GM23338 (cell line): ENCODE measurements at places on chromosomes 11 and 22. TPM values are rescaled to one million over a fixed set of nuclear protein-coding genes. Genes with fewer than 3 reads are reported as not detected.

DNA sequence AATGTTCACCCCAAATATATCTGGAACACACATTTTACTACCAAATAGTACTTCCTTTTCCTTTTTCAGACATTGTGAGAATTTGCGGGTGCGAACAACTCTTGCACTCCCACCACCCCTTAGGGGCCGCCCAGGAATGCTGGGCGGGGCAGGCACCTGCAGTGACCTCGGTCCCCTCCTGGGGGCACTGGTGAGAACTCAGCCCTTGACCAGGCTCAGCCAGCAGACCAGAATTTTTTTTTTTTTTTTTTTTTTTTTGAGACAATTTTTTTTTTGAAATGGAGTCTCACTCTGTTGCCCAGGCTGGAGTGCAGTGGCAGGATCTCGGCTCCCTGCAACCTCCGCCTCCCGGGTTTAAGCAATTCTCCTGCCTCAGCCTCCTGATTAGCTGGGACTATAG, 75.8 kb downstream of the ARHGAP8 start:
- DNase-seq: peak; percentile 66

- no peak for DNase-seq
Measured at GRCh38 chr11:36162006-36162882, 127.0 kb downstream of the COMMD9 start.

DNA sequence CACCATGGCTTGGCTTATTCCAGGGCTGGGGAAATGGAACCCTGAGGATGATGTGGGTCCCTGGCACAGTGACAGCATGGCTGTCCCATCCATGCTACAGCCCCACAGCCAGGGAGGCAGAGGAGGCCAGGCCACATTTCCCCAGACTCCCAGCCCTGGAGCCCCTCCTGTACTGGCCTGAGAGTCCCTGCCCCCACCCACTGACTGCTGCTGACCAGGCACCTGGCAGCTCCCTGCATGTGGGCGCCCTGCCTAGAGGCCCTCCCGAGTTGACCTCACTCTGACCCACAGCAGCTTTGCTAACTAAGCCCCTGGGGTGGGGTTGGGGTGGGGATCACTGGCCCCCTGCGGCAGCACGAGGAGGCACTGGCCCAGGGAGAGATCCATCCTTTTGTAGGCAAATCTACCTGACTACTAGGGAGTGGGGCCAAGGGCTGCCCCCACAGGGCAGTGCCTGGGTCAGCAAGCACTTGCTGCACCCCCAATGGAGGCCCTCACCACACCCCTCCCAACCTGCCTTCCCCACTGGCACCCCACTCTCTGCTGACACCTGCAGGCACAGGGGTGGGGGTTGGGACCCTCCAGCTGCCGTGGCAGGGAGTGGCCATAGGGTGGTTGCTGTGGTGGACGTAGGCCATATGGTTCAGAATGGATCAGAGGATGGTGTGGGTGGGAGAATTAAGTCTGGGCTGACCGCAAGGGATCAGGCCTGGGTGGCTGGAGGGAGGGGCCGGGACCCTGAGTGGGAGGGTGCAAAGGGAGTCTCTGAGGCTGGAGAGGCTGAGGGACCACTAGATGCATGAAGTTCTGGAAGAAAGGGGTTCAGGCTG, 17.4 kb downstream of the ARVCF start:
- no peak for DNase-seq

GRCh38 chr22:37267135-37267587, 15.1 kb upstream of the CYTH4 start:
- DNase-seq: peak; percentile 84

DNA sequence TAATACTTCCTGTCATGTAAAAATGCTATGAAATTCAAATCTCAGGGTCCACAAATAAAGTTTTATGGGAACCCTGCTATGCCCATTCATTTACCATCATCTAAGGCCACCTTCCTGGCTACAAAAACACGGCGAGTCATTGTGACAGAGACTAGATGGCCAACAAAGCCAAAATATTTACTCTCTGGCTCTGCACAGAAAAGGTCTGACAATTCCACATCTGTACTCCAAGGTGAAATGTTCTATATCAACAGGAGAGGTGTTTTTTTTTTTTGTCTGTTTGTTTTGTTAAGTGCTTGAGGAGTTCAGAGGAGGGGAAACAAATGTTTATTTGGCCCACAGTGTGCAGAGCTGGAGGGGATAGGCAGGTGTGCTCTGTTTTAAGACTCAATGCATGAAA, 18.6 kb upstream of the TMA7B start:
- DNase-seq: no peak

- no peak for DNase-seq
Measured at GRCh38 chr11:43830928-43831440, 49.6 kb upstream of the ALKBH3 start.

GRCh38 chr11:94117871-94118270, 10.8 kb upstream of the PANX1 start:
- no peak for DNase-seq

DNA sequence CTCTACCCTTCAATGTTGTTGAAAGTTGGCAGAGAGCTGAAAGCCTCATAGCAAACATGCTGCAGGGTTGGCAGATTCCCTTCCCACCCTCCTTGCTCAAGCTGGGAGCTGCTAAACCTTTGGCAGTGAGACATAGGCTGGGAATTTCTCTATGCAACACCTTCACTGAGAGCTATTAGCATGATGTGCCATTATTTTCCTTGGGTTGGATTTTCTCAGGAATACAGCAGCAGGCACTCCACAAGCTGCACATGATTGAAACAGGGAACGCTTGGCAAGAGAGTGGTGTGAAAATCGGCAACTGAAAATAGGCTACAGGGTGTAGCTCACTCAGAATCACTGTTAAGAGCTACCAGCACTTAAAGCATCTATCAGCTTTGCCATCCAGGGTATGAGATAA, 9.6 kb upstream of the ALKBH3 start:
- DNase-seq: no peak

DNA sequence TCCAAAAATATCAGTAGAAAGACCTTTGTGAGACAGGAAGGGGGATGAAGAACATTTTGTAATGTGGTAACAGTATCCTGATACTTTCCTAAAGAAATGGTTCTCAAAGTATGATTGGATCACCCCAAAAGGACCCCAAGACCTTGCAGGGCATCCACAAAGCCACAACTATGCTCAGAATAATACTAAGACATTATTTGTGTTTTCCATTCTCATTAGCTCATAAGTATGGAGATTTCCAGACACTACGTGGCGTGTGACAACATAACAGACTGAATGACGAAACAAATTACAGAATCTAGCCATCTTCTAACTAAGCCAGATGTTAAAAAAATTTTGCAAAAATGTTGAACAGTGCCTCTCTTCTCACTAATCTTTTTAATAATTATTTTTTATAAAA, 24.9 kb downstream of the CHEK2 start:
- DNase-seq: no peak

- no peak for DNase-seq
Measured at GRCh38 chr11:111093061-111093460, 152.5 kb upstream of the POU2AF2 start.

DNA sequence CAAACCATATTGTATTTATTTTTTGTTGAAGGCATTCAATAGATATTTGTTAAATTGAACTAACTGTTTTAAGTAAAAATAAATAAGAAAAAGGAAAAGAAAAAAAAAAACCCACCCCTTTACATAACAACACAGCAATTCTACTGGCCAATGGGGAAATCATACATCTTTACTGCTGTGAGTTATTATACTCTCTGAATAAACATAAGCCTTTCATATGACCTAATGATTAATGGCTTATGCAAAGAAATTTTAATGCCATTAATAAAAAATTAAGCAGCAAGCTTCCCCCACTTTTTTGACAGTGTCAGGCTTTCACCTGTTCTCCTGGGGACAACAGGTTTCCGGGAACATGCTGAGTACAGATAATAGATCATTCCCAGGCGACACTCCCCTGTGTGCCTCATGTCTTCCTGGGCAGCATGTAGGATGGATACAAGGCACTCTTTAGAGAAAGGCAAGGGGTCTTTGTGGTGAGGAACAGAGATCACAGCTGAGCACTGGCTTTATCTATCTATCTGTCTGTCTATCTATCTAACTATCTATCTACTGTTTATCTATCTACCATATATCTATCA, 676.0 kb downstream of the NTM start:
- no peak for DNase-seq

GRCh38 chr22:42752230-42752746, 31.6 kb upstream of the A4GALT start:
- no peak for DNase-seq

DNA sequence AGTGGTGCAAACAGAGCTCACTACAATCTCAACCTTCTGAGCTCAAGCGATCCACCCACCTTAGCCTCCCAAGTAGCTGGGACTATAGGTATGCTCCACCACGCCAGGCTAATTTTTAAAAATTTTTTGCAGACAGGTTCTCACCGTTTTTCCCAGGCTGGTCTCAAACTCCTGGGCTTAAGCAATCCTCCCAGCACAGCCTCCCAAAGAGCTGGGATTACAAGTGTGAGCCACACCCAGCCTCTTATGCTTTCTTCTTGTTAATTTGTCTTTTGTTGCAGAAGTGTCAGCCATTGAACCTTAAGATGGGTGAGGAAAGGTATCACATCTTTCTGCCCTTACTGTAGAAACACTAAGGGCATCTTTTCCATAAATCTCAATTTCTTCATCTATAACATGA, 34.9 kb downstream of the DENND5A start:
- no peak for DNase-seq

GRCh38 chr11:19565639-19566038, 147.0 kb upstream of the NAV2 start:
- no peak for DNase-seq

- DNase-seq: no peak
Measured at GRCh38 chr22:27903805-27904473, 15.1 kb downstream of the PITPNB start.

The SYT7 gene
- 7.0 and 10.3 TPM in 2 replicates for total RNA-seq

The C22orf42 gene
- 0.23 and 0.76 TPM in 2 replicates for total RNA-seq

The PATE4 gene
- not detected in 2 replicates for total RNA-seq

The VPS11 gene
- 13.4 and 14.6 TPM in 2 replicates for total RNA-seq

The CASP4 gene
- total RNA-seq: 0.35 TPM in 1 of 2 replicates, not detected in the other
